ENCODE measurements at places on chromosomes 5 and 9. TPM values are rescaled to one million over a fixed set of nuclear protein-coding genes. Genes with fewer than 3 reads are reported as not detected.

PCDH12 gene
- 0.15 TPM for total RNA-seq

ARHGEF39 gene
- total RNA-seq, result 6.6 TPM

EPB41L4B gene
- total RNA-seq, result 0.45 TPM

GNA14 gene
- total RNA-seq, result not detected

TICAM2 gene
- 2.3 TPM for total RNA-seq

SETD9 gene
- total RNA-seq, result 9.7 TPM

CFAP157 gene
- 0.30 TPM for total RNA-seq

ADAMTS12 gene
- total RNA-seq, result 15.2 TPM

RASGRF2 gene
- total RNA-seq, result 0.15 TPM

FCN2 gene
- not detected for total RNA-seq

PLPPR1 gene
- total RNA-seq, result not detected

FOXD1 gene
- 16.1 TPM for total RNA-seq

ARID3C gene
- total RNA-seq, result 0.11 TPM

CTNND2 gene
- total RNA-seq, result 0.74 TPM

CDH12 gene
- 31.6 TPM for total RNA-seq

RASEF gene
- 1.3 TPM for total RNA-seq

SOX30 gene
- total RNA-seq, result not detected

SLC4A9 gene
- total RNA-seq, result not detected

LCN1 gene
- total RNA-seq, result not detected

PIP5K1B gene
- total RNA-seq, result not detected
